ENCODE measurements at places on chromosomes 7 and 10.

- DNase-seq, result peak; percentile 66
These were observed 1.3 kb downstream of the FRAT2 start for GRCh38 chr10:97333351-97333600.

DNA sequence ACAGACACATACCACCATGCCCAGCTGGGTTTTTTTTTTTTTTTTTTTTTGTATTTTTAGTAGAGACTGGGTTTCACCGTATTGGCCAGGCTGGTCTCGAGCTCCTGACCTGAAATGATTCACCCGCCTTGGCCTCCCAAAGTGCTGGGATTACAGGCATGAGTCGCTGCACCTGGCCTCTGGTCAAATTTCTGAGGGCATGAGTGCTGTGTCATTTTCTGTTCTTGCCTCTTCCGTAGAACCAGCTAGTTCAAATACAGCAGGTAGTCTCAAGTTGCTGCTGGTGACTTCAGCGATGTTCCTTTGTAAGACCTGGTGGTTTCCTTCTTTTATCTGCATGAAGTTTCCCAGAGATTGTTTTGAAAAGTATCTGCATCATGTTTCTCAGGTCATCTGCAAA, 134.8 kb upstream of the SHH start:
- no peak for DNase-seq

- DNase-seq, result no peak
These were observed at the start of gene PKD2L1 for GRCh38 chr10:100330079-100330478. Gene PKD2L1 (minus strand): TSS chr10:100330228. CDS start chr10:100330103, 125 bp downstream.

DNA sequence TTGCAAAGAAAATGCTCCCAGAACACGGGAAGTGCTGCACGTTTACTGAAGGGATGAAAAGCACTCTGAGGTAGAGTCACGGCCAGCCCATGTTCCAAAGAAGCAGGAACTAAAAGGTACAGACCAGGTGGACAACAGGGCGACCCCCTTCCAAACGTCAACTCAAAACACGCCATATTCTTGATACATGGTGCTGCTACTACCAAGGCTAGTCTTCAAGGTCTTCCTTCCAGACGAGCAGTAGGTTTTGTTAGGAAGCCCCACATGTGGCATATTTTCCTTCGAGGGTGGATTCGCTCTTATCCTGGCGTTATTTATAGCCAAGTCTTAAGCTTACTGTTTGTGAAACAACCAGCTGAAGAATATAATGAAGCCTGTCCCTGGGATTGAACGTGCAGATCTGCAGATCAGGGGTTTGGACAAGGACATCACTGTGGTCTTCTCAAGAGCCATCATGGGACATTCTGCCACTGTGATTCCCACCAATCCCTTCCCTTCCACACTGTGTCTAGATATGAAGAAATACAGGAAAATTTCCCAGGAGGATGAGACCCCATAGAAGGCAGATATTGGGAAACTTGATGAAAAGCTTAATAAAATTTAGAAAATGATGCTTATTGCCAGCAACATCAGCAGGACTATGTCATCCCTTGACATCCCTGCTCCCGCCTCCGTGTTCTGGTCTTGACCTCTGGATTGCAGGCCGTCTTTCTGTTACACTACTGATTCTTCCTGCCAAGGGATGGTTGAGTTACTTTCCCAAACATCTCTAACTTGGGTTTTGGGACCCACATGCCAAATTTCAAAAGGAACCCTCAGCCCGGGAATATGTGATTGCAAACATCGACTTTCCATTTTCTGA, 734.4 kb downstream of the PARD3 start:
- DNase-seq, result no peak

DNA sequence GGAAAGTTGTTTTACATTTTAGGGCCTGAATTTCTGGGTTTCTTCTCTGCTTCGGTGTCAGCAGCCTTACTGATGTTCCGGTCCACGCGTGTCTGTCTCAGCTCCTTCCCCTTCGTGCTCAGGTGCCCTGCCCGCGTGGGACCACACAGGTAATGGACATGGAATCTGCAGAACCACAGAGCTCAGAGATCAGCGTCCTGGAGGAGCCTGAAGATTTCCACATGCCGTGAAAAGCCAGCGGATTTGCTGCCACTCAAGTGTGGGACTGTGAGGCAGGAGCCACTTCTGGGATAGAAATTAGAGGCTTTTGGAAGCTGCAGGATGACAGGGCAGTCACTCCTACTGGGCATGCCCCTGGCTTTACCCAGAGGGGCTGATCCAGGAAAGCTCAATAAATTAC, 666.1 kb upstream of the FOXK1 start:
- no peak for DNase-seq

- DNase-seq, result no peak
These were observed 36.0 kb downstream of the MKLN1 start for GRCh38 chr7:131363719-131364118.

DNA sequence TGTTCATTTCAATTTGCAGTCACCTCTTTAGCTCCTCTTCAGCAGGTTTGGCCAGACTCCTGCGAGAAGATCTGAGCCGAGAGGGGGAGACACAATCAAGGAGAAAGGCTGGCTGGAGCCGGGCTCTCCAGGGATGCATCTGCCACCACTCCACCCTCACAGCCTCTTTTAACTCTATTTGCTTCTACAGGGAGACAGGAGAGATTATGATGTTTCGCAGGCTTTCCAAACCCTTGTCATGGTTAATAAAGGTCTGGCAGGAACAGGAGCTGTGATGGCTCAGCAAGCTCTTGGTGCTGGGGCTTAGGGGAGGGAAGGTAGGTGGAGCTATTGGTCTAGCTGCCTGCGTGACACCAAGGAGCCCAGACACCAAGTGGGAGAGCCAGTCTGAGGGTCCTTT, 448.1 kb upstream of the PODXL start:
- no peak for DNase-seq

GRCh38 chr7:82605247-82605864, 161.8 kb upstream of the CACNA2D1 start:
- peak; percentile 74 for DNase-seq

- peak; percentile 61 for DNase-seq
These were observed 89.9 kb downstream of the CDH23 start for GRCh38 chr10:71486484-71487114.

DNA sequence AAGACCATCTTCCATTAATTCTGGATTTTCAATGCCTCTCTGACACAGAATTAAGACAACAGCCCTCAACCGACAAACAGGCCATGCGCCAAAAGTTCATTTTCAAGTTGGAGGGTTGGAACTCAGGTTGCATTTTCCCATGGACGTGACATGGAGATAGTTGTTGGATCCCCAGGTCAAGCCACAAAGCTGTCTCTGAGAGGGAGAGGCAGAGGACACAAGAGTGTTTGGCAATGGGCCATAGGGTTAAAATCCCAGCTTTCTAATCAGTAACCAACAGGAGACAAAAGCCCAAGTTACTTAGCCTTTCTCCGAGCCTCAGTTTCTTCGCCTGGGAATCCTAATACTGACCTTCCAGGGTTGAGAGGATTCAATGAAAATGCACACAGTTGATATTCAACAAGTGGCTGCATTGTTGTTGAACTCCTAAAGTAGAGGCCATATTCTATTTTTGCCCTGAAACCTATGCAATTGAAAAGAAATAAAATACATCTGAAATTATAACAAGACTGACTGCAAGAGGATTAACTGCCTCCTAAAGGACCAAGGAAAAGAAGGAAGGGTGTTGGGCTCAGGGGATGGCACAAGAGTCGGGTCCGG, 44.3 kb downstream of the SORBS1 start:
- DNase-seq, result no peak

DNA sequence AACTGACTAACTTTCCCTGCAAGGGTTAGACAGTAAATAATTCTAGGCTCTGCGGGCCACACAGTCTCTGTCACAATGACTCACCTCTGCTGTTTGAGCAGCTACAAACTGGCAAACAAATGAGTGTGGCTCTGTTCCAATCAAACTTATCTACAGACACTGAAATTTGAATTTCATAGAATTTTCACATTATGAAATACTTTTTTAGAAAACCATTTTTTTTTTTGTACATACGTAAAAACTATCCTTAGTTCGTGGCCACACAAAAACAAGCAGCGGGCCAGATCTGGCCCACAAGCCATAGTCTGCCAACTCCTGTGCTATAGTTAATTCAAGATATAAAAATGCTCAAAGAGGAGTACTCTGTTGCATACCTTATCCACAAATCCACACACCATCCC, 32.6 kb downstream of the PIP4K2A start:
- DNase-seq, result peak; percentile 23

- peak; percentile 50 for DNase-seq
These were observed 9.8 kb downstream of the PODXL start for GRCh38 chr7:131546583-131547141.

DNA sequence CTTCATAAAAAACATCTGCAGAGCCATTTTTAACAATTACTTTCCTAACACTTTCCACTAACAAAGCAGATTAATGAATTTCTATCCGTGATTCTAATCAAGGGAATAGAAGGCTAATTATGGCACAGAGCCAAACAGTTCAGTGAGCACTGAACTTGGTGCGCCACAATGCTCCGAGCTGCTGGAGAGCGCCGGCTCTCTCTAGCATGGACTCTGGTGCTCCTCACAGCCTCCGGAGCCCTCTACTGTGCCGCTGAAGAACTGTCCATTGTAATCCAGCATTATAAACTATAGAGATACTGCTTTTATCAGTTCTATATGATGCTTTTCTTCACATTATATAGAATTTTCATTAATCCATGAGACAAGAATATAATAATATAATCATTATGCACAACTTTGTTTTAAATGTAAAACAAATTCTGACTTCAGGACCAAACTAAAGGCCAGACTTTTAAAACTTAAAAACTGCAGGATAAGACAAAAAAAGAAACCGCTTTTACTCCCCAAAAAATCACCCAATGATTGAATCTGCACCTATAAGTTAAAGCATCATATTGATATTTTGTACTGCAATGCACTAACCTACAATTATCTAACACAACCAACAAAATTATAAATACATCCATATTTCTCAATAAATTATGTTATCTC, 123.6 kb downstream of the RNF32 start:
- DNase-seq, result peak; percentile 91

- DNase-seq, result no peak
These were observed 10.4 kb upstream of the EIF3A start for GRCh38 chr10:119090968-119091367.

GRCh38 chr10:101272229-101272868, 43.1 kb upstream of the LBX1 start:
- peak; percentile 77 for DNase-seq

DNA sequence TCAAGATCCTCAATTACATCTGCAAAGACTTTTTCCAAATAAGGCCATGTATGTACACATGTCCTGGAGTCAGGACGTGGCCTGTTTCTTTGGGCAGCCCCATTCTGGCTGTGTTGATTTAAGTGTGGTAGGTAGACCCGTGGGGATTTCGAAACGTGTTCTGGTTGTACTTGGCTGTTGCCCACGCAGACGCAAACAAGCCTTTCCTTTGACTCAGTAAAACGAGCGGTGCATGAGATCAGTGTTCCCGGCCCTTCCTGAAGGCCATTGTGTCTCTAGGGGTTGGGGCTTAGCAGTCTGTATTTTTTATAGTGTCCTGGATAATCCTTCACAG, 64.8 kb upstream of the DNAJB6 start:
- no peak for DNase-seq

DNA sequence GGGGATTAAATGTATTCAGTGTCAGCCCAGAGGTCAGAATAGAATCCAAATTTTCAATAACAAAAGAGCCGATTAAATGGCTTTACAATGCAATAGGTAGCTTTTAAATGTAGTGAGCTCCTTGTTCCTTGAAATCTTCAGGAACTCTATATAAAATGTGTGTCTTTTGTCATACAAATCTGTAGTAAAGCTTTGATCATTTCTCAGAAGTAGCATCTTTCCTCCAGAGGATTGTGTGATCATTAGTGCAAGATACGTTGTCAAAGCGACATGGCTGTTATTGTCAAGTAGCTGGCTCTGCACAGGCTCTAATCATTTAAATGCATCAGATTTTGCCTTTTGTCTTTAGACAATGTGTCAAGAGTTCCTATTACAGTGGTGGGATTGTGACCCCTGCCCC, 116.1 kb upstream of the NAMPT start:
- DNase-seq, result no peak

- DNase-seq, result no peak
These were observed 10.0 kb upstream of the IFIT5 start for GRCh38 chr10:89404104-89405047.

- no peak for DNase-seq
These were observed 718.9 kb downstream of the LRMDA start for GRCh38 chr10:76150139-76150875.

DNA sequence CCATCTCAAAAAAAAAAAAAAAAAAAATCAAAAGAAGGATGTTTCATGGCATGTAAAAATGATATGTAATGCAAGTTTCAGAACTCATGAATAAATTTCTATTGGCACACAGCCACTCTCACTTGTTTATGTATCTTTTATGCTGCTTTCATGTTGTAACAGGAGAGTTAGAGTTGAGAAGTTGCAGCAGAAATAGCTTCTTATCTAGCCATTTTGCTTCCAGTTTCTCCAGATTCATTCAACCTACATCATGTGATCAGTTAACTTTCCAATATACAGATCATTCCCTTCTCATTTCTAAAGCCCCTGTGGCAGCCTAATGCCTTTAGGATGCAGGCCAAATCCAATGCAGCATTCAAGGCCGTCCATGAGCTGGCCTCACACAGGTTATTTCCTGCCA, 30.4 kb downstream of the ZNF786 start:
- DNase-seq, result no peak

DNA sequence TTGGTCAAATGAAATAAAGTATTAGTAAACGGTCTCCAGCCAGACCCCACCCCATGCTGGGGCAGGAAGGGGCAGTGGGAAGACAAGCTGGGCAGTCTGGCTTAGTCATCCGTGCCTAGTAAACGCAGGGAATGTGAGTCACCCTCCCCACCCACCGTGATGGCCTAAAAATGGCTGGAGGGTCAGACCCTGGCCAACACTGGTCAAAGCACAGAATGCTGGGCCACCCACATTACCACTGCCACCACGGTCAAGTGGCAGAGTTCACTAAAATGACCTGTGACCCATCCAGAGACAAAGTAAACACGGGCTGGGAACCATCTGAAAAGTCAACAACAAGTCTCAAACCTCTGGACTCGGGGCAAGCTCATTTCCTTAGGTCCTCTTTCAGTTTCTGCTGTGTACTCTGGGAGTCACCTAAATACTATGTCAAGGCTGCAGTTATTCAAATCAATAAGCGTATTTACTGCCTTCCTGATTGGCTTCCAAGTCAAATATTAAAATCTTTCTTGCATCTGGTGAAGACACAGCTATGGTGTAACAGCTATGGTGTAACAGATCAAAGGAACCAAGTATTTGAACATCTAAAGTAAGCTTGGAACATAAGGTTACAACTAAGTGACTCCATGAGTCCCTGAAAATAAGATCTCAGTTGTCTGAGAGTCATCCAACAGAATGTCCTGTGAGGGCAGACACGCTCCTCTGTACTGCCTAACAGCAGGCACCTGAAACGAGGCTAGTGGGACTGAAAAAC, 3.0 kb downstream of the ZFAND2A start:
- peak; percentile 71 for DNase-seq

- peak; percentile 49 for DNase-seq
These were observed 1167.6 kb downstream of the NXPH1 start for GRCh38 chr7:9600974-9601373.

GRCh38 chr7:83821866-83822265, 172.9 kb upstream of the SEMA3E start:
- no peak for DNase-seq

DNA sequence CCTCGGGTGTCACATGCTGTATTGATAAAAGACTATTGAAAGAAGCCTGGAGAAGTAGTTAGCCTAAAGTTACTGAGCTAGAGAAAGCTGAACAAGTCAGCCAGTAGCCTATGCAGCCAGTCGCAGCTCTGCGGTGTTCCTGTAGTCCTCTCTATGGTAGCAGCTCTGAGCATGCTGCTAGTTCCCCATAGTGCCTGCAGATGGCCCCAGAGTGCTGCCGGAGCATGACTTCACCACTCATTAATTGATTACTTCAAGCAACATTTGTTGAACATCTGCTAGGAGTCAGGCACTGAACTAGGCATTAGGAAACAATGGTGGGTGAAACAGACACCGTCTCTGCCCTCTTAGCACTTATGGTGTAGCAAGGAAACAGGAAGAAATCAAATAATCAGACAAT, 422.7 kb downstream of the SORCS3 start:
- peak; percentile 43 for DNase-seq
